Activated CD4-positive, alpha-beta T cell treated with anti-CD3 and anti-CD28 coated beads, Interleukin-2, Interleukin-4, amounts not matched to agents 100 ng/mL and 50 ng/mL, durations not matched to agents 16 hours and 8 hours (primary cell): ENCODE measurements at places on chromosomes 4 and X.
A peak's percentile ranks its signal among the peaks of the same experiment; 100 is the strongest.

DNA sequence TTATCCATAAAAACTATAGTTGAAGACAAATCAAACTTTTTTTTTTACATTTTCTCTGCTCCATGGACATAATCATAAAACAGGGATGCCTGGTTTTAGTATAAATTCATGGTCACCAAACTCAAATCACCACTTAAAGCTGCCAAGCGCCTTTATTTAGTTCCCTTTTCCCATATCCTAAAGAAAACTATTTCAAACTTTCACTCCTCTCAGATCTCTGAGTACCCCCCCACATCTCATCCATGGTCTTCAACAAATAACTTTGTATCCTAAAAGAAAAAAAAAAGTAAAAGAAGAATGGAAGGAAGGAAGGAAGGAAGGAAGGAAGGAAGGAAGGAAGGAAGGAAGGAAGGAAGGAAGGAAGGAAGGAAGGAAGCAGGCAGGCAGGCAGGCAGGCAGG lies 1438.7 kb downstream of the C4orf33 start:
- DNase-seq: no peak

DNA sequence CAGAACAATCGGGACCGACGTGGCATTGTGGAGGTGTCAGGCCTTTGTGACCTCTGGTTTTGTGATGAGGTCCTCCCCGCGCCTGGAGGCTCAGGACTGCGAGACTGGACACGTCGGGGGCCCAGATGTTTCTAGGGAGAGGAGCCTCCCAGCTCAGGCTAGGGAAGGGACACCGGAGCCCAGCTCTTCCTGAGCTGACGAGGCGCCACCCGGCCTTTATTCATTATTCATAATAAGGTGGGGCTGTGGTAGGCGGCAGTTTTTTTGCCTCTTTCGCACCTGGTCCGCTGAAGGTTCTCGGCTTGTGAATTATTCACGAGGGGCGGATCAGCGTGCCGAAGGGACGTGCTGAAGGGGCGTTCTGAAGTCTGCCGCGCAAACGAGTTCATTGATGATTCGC lies 2.3 kb upstream of the UBA1 start:
- peak; percentile 40 for DNase-seq

DNA sequence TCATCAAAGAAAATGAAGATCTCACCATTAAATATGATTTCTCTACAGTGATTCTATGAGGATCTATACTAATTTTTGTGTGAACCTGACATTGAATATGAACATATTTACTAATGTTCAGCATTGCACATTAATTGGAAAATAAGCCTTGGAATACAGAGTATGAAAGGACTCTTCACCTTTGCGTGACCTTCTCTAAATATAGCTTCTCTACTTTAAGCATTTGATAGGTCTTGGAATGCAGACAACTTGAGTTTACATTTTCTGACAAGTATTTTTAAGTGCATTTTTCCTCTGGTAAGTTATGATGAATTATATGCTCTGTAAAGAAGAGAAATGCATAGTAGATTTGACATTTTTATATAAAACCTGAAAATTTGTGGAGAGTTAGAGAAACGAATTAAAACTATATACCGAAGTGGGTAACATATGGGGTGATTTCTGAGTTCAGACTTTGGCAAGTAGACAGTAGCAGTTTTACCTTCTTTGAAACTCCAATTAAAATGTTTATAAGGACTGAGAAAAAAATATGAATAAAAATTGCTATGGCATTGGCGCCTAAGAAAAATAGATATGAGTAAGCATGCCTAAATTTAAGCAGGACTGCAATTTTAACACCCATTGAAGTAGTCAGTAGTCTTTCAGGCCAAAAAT lies 371.9 kb downstream of the GABRG1 start:
- no peak for DNase-seq

DNA sequence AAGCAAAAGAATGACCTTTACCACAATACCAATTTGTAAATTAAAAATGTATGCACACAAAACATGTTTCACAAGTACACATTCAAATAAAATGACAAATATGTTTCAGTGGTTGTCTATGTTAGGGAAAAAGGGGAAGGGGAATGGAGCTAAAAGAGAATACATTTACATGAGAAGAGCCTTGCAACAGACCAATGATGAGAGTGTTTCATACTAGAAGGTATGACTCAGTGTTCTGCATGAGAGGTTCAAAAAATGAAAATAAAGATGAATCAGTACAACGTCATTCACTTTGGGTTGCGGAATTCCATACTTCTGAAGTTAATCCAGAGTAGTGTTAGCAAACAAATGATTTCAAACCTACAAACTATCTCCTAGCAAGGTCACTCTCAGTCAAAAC lies 51.7 kb downstream of the RPGR start:
- DNase-seq: no peak

DNA sequence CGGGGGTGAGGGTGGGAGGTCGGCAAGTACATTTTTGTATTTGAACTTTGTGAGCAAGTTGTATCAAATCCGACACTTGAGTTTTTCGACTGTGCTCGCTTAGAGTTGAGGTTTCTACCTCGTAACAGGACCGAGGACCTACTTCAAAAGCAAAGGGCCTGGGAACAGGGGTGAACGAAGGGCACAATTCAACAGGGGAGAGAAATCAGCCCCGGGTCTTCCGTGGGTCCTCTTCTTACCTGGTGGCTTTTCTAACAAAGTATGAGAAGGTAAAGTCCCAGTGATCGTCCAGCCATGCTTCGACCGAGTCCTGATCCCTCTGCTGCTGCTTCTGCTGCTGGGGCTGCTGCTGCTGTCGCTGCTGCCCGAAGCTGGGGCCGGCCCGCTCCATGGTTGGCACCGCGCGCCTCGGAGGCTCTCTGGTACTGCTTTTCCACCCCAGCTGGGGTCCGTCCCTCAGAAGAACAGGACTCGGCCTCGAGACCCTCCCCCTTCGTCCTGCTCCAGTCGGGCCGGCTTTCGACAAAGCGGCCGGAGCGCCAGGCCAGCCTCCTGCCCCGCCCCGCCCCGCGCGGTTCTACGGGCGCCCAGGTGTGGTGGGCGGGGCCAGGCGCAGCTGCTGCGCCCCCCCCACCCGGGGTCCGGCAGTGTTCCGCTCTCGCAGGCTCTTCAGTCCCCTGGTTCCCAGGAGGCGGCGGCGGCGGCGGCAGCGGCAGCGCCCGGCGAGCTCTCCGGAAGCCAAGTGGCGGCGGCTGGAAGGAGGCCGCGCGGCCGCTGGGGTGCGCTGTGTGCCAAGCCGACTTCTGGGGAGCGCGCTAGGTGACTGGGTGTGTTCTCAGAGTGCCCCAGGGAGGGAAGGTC lies at the start of gene PDE5A:
PDE5A (minus strand) TSS at position 524 of the 861 bp plus-strand sequence; CDS start at position 391, 133 bp downstream.
- peak; percentile 75 for DNase-seq

DNA sequence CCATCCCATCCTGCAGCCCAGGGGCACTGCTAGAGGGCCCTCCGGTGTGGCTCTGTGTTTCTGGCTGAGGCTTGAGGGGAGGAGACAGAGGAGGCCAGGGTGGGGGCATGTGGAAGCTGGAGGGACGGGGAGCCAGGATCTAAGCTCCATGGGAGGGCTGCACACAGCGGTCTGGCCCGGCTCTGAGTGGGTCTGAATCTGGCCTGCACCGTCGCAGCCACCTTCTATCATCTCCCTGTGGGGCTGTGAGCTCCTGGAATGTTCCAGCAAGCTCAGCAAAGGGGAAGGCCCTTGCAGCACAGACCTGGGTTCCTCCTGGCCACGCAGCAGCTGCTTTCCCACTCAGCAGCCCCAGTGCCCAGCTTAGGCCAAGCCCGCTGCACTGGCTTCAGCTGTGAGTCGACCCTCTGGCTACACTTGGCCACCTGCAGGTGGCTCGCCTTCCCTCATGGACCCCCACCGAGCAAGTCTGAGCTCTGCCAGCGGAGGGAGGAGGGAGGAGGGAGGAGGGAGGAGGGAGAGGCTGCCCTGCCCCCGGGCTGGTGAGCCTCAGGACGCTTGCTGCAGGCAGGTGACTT lies 5.3 kb downstream of the NKX1-1 start:
- no peak for DNase-seq

DNA sequence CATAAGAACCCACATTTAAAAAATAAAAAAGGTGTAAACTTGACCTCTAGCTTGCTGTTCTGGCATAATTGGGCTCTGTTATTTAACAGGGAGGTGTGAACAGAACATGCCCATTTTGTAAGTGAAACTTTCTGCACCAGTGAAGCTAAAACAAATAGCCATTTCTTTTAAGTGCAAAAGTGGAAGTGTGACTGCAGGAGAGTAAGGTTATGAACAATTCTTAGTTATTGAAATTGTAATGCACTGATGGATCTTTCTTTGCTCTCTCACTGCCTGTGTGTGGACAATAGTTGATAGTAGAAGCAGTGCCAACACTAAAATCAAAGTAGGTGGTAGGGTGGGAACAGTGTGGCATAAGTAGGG lies 12.6 kb downstream of the P2RY10 start:
- DNase-seq: no peak

GRCh38 chr4:75654905-75655304 lies 18.3 kb downstream of the G3BP2 start:
- no peak for DNase-seq

DNA sequence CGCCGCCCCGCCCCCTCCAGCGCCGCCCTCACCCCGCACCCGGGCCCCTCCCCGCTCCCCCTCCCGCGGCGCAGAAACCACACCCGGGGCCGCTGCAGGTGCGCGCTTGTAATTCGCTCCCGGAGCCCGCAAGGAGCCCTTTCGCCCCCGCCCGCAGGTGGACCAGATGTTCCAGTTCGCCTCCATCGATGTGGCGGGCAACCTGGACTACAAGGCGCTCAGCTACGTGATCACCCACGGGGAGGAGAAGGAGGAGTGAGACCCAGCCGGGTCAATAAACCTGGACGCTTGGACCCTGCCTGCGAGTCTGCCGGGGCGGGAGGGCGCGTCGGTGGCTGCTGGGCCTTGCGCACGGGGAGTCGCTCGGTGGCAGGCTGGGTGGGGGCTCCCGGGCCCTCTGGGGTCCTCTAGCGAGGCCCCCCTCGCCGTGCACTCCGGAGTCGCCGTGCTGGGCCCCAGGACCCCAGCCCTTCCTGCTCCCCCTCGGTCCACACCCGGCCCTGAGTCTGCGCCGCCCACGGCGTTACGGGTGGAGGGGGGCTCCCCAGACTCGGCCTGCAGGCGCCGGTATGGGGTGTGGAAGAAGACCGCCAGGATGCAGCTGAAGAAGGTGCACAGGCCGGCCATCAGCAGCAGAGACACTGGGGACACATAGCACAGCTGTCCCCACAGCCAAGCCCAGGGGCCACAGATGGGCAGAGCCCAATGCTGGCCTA lies 7.1 kb downstream of the SLC49A3 start:
- no peak for DNase-seq

- DNase-seq: peak; percentile 48
Observed at GRCh38 chr4:40055863-40056715, 561 bp upstream of the N4BP2 start.

GRCh38 chr4:86755388-86755787 lies 93.8 kb downstream of the SLC10A6 start:
- no peak for DNase-seq

GRCh38 chr4:168092176-168092712 lies at the start of gene ANXA10:
Gene ANXA10 (plus strand): TSS chr4:168092537. CDS start chr4:168092701, 164 bp downstream.
- DNase-seq: no peak

DNA sequence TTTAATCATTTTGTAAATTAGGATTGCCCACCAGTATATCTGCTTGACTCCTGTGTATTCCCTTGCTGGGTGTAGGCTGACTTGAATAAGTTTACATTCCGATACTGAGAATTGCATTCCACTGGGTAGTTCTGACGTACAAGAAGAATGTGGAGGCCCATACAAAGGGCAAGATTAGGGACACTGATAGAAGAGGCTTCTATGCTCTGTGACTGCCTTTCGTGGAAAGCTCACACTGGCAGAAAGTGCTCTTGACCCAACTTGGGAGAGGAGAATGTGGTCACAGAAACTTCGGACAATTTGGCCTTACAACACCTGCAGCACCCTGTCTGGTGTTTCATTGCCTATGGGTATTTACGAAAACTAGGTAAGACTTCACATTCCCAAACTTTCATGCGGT lies 126.3 kb downstream of the RAPGEF2 start:
- DNase-seq: no peak

DNA sequence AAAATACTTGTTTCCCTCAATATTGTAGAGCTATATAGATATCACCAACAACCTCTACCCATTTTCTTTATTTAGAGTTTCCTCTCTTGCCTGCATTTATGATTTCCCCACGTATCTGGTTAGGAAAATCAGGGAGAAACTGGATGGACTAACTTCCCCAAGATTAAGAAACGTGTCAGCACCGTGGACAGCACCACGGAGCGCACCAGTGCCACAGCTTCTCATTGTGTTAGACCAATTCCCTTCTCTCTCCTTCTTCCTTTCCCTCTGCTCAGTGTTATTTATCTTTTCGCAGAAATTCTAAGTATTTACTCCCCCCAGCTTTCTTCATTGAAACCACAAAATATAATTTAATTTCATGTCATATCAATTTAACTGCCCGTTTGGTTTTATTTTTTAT lies 568.6 kb upstream of the BOD1L1 start:
- peak; percentile 1 for DNase-seq

DNA sequence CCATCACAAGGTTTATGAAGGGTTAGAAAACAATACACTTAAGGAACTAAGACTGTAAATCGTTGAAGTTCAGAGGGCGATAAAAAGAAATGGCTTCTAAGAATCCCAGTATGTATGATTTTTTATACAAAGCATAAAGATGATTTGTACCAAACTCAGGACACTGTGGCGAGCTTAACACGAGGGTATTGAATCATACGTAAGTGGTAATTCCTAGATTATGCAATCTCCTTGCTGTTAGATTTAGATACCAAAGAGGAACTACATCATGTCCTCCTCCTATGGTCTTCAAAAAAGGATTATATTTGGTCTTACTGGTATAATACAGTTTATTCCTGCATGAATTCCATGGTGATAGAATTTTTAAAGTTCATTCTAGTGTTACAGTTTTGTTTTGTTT lies 23.9 kb downstream of the NFKB1 start:
- no peak for DNase-seq

GRCh38 chr4:54017308-54017707 lies 47.1 kb downstream of the CHIC2 start:
- DNase-seq: no peak

DNA sequence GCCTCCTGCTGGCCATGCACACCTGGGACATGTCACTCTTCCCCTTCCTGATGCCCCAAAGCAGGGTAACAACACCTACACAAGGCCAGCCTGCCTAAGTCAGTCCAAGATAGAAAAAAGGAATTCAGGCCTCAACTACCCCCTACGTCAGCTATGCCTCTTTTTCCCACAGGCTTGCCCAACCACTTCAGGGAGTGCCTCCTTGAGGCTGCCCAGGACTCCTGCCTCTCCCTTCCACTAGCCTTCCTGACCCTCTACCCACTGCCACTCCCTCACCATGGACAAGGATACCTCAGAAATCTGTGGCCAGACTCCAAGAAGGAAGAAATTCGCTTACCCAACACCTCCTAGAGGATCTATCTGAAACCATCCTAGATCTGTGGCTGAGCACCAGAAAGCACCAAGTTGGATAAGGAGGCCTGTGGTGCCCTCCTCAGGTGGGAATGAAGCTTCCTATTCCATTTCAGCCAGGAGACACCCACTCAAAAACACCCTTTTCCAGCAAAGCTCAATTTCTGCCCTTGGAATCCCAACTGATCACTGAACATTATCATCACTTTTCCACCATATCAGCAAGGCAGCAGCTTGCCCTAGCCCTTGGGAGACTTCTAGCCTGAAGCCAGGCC lies 1.8 kb downstream of the KDM5C start:
- DNase-seq: no peak
